ENCODE measurements at places on chromosomes 6 and 20.

GRCh38 chr6:87879132-87879861 is 168.3 kb upstream of the SPACA1 start:
- DNase-seq: no peak

DNA sequence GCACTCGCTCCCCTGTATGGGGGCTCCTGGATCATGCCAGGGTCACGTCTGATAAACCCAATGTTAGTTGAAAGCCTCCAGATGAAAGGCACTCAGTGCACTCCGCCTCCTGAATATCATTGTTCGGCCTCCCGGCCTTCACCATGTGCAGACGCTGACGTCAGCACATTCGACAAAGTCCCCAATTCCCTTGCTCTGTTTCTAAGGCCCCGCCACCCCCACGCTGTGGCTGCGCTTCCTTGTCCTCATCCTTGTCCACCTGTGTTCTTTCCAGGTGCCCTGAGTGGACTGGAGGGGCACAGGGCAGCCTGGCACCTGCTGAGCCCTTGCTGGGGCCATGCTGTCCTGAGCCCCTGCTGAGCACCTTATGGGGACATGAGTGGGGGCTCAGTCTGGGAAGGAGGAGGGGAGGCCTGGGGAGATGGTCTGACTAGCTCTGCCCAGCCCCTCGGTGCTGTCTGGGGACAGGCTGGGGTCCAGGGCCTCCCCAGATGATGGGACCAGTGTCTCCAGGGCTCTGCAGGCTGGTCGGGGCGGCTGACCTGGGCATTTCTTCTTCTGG is 9.8 kb upstream of the BHLHE23 start:
- no peak for DNase-seq

- DNase-seq: no peak
Observed at GRCh38 chr20:25213566-25214425, 18.3 kb downstream of the ENTPD6 start.

DNA sequence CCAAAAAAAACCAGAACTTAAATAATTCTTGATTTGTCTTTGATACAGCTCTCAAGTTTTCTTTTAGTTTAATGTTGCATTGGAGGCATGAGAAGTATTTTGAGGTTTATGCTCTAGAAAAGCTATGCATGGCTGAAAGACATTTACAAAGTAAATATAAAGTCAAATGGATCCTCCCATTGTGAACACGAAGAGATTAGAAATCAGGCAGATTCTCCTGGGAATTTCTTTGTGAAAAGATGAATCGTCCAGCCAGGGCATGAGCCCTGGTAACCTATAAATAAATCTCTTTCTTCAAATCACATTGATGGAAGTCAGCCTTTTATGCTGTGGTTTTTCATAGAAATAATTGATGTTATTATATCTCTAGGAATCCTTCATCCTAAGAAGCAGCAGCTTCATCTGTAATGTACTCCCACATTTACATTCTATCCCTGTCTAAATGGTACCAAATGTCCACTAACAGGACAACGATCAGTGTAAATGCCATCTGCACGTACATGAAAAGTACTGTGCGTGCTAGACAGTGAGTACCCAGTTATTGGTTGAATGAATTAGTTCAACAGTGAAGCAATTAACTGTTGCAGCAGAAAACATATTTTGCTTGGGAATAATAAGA is 143.6 kb downstream of the ALDH8A1 start:
- DNase-seq: no peak

GRCh38 chr6:14660806-14661579 is 543.4 kb downstream of the CD83 start:
- no peak for DNase-seq

GRCh38 chr6:155219858-155220301 is 43.9 kb upstream of the CLDN20 start:
- no peak for DNase-seq

DNA sequence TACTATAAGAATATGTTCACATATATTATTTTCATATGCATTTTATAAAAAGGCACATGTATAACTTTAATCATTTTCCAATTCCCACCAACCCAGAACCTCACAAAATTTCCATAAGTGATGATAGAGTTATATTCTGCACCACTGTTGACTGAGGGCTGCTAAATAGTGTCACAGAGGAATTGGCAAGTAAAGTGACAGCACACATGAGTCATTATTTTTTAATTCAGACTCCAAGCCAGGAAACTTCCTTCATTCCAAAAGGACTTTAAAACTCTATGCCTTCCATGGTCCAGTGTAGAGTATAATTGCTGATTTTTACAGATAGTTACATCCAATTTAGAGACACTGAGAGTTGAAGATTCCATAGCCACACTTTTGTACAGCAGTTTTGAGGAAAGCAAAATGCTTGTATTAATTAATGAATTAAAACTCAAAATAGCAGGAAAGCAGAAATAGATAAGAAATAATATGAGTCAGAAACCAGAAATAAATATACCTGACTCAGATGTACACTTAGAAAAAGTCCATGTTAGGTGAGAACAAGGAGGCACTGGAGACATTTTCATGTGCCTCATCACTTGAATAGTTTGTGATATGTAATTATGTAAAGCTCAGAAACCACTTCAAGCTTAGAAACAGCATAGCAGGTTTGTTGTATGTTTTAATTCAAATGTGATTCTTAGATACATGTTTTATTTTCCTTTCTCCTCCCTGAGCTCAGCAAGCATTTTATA is 425.2 kb upstream of the OPRM1 start:
- DNase-seq: no peak

- DNase-seq: no peak
Observed at GRCh38 chr20:44803383-44803941, 6.9 kb downstream of the RIMS4 start.

DNA sequence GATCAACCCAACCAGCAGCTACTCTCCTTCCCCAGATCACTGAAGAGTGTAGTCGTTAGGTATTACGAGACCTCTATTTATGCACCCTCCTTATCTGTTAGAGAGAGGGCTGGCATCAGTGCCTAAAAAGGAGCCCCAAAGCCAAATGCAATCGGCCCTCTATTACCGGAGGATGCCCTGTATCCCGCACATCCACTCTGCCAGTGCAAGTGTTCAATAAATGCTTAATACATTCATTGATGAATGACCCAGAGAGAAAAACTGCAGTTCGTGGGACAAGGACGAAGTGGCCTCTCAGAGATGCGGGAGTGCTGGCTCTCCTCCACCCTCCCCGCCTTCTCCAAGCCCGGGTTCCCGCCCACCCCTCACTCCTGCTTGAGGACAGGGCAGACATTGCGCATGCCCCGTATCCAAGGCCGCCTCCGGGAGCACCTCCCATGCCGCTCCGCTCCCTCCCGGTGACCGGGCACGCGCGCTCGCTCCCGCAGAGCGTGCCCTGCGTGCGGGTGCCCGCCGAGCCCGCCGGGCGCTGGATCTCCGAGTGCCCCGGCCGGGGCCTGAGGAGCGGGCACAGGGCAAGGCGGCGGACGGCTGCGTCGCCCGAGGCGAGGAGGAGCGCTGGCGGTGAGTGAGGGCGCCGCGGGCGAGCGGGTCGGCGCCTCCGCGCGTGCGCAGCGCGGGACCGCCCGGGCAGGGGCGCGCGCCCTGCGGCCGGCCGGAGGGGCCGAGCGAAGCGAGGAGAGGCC is 27.2 kb upstream of the BTBD3 start:
- peak; percentile 97 for DNase-seq

DNA sequence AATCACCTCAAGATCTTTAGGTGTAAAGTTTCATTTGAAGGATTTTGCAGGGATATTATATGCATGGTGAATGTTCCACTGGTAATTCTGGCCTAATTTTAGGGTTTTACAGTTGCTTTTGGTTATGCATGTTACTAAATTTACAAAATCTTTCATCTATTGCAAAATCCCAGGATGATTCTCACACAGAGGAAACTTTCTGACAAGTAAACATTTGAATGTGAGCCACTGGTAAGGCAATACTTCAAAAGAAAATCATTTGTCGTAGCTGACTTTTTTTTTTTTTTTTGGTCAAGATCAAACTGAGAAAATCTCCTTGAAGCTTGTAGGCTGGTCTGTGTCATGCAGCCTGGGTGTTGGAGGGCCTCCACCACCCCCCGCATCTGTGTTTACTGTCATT is 141.9 kb upstream of the EXOC2 start:
- no peak for DNase-seq

DNA sequence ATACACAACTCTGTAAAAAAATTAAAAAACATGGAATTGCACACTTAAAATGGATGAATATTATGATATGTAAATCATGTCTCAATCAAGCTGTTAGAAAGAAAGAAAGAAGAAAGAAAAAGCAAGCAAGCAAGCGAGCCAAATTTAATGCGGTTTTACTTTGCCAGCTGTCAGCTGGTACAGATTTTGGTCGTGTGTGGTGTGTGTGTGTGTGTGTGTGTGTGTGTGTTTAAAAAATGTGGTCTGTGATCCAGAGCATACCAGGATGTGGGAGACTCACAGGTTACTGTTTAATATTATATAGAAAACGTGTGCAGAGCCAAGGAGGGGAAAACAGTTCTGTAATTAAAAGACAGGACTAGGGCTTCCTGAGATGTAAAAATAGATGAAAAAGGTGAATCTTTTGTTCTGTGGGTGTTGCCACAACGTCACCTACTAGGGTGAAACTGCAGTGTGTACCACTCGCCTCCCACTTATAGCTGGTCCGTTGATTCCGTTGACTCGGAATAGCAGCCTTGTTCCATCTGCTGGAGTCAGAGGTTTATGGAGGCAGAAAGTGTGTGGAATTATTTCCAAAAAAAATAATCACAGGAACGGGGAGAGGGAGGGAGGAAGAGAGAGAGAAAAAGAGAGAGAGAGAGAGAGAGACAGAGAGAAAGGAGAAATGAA is 197.7 kb downstream of the BCAS1 start:
- DNase-seq: no peak

DNA sequence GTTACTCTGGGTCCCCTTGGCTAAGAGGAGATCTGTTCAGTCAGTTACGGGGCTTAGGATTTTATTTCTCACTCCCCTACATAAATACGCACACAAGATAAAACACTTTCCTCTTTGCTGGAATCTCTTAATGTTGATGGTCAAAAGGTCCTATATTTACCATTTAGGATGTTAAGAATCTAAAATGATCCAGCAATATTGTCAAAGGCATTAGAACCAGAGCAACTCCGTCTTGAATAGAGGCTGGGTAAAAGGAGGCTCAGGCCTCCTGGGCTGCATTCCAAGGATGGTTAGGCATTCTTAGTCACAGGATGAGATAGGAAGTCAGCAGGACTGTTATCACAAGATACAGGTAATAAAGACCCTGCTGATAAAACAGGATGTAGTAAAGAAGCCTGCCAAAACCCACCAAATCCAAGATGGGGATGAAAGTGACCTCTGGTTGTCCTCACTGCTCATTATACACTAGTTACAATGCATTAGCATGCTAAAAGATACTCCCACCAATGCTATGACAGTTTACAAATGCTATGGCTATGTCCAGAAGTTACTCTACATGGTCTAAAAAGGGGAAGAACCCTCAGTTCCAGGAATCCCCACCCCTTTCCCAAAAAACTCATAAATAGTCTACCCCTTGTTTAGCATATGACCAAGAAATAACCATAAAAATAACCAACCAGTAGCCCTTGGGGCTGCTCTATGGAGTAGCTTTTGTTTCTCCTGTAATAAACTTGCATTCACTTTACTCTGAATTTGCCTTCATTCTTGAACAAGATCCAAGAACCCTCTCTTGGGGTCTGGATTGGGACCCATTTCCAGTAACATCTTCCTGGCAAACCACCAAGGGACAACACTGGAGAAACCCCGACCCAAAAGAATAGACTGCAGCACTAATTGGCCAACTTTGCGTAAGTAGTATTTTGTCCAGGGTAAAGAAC is 107.5 kb downstream of the DTNBP1 start:
- DNase-seq: no peak

GRCh38 chr6:43096451-43097097 is 20.5 kb downstream of the PTK7 start:
- DNase-seq: peak; percentile 94

DNA sequence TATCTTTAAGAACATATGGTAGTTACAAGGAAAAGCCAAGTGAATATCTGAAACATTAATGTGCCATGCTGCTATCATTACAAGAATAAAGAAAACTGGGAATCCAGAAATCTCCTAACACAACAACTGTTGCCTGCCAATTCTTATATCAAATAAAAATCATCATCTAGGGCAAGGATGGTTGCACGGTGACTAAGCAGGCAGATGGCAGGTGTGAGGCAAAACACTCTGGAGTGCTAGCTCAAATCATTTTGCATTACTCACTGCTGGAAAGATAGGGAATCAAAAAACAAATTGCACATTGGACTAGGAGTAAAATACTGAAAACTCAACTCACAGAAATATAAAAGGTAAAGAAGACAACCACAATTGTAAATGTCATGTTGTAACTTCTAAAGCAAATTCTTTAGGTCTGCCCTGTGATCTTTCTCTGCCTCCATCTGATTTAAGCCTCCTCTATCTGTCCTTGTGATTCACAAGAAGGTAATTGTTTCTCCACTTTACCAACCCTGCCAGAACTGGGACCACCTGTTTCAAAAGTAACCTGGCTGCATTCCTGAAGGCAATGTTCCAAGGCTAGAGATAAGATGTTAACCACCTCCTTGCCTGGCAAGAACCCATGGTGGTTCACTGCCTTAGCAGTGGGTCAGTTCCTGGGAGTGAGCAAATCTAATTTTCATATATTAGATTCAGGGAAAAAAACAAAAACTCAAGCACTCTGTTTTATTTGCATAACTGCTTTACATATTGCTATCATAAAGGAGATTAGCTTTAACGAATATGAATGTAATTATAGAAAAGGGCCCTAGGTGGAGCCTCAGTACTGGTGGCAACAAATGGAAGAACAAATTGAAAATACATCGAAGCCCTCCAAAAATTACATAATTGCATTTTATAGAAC is 33.1 kb upstream of the LCA5 start:
- DNase-seq: peak; percentile 76

GRCh38 chr6:136609873-136610706 is 59.9 kb upstream of the MAP7 start:
- peak; percentile 96 for DNase-seq

GRCh38 chr6:131122516-131122915 is 12.8 kb upstream of the AKAP7 start:
- no peak for DNase-seq

DNA sequence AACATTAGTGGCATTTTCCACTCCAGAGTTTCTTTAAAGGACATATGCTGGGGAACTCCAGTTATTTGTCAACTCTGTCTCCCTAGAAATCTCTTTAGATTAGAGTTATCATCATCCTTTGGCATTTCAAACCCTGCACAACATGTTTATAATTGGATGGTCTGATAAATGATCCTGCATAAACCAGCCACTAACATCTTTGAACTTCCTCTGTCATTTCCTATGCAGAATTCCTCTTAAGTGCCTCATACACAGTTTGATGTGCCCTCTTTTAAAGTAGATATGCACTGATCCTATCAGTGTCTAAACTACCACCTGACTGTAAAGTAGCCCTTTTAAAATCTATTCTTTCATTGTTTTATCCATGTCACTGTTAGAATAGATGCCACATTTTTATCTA is 306.3 kb upstream of the IRAK1BP1 start:
- DNase-seq: no peak
